ENCODE measurements at places on chromosomes 6 and 20.
A peak's percentile ranks its signal among the peaks of the same experiment; 100 is the strongest.

- DNase-seq: no peak
These were observed 117.5 kb downstream of the PRIM2 start for GRCh38 chr6:57434944-57435343.

- DNase-seq: no peak
These were observed 5.0 kb downstream of the SRC start for GRCh38 chr20:37350649-37351574.

DNA sequence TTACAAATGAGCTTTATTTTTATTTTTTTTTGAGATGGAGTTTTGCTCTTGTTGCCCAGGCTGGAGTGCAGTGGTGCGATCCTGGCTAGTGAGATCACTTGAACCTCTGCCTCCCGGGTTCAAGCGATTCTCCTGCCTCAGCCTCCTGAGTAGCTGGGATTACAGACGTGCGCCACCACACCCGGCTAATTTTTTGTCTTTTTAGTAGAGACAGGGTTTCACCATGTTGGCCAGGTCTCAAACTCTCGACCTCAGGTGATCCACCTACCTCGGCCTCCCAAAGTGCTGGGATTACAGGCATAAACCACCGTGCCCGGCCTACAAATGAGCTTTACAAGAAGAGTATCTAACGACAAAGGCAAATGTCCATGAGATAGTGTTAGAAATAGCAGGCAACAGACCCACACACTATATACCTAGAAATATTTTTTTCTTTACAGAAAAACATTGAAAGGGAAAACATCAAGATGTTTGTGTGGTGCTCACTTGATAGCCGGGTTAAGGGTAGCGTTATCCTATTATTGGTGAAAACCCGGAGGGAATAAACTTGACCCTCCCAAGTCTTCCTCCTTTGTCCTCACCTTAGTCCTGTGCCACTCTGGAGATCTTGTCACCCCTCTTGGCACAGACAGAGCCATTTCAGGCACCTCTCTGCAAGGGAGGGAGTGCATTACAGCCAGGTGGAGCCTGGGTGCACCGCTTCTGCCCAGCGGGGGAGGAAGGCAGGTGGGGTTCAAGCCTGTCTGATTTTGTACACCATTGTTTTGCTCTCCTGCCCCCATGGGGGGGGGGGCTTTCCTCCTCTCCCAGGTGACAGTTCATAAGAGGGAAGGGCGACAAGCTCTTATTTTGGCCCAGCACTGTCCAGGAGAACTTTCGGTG lies 21.0 kb upstream of the AVP start:
- DNase-seq: no peak

DNA sequence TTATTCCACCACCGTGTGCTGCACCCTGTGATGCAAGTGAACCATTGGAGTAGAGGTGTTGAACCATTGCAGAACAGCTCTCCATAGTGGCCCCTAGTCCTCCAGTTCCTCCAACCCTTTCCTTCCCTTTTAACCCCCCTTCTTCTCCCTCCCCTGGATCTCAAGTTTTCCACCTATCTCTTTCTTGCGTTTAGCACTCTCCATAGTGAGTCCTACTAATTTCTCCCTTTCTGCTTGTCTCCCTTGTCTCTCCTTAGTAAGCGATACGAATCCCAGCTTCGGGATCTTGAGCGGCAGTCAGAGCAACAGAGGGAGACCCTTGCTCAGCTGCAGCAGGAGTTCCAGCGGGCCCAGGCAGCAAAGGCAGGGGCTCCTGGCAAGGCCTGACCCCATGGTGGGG lies 1.1 kb downstream of the PFDN6 start:
- DNase-seq: no peak

DNA sequence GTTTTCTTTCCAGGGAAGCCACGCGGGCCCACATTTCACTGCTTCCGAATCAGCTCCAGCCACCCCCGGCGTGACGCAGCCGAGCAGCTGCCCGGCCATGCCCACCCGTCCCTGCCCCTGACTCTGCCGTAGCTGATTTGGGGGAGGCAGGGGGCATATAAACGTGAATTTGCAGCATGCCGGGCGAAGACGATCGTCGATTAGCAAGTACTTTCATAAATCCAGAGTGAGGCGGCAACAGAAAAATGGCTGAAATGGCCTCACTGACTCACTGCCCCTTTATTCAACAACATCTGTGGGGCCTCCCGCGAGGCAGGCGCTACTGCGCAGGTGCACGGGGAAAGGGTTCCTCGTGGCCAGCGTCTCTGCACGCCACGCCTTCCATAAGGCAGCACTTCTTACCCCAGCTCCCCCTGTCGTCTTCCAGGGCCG lies 118.0 kb downstream of the DLL1 start:
- no peak for DNase-seq

GRCh38 chr6:93222071-93222851 lies 197.1 kb downstream of the EPHA7 start:
- DNase-seq: no peak

GRCh38 chr6:169955731-169956437 lies 204.5 kb downstream of the ERMARD start:
- no peak for DNase-seq

GRCh38 chr6:75147512-75147911 lies 58.3 kb downstream of the COL12A1 start:
- no peak for DNase-seq

DNA sequence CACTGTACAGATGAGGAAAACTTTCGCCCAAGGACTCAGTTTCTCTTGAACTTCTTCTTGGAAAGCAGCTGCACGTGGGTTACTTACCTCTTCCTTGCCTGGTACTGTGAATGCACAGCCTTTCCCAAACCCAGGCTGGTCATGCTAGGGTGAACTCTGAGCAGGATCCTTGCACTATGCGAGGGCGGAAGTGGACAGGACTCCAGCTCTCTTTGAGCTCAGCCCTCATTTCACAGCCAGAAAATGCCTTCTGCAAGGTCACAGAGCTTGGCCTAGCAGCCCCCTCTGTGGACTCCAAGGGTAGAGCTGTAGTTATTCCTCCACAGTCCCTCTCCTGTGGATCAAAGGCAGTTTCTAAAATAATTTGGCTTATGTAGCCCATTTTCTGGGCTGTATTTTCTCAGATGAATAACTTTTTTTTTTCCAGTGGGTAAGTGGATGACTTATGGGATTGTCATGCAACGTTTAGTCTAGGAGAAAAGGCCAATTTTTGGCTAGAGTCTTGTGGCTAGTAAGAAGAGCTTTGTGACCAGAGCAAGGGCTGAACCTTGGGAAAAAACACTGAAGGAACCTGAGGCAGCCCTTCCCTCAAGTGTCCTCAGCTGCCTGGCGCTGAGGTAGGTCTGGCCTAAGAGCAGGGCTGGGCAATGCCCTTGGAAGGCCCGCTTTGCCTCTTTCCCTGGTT lies 172.7 kb downstream of the SCP2D1 start:
- no peak for DNase-seq

GRCh38 chr6:71599359-71599758 lies 287.0 kb upstream of the RIMS1 start:
- DNase-seq: no peak

DNA sequence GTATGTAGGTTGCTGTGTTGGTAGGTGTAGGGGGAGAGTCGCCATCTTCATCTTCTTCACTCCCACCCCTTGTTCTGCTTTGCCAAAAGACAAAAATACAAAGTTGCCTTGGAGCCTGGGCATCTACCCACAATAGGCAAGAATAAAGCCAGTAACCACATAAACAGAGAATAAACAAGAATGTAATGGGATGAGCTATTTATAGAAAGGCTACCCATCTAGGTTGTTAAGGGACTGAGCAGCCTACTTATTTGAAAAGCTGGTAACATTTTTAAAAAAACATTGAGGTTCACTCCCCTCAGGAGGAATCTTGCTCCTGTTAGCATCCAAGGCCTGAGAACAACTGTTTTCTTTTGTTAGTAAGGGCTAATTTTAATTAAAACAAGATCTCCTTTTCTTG lies 301.4 kb upstream of the STXBP5 start:
- DNase-seq: no peak

GRCh38 chr6:92069781-92070180 lies 1349.6 kb downstream of the EPHA7 start:
- DNase-seq: no peak

- DNase-seq: peak; percentile 40
These were observed 296.5 kb downstream of the THBS2 start for GRCh38 chr6:168956884-168957730.

GRCh38 chr6:148250975-148251685 lies 91.5 kb upstream of the SASH1 start:
- DNase-seq: no peak
